Esophagus squamous epithelium (tissue), 5 donors: ENCODE measurements at places on chromosomes 7 and 10.

DNA sequence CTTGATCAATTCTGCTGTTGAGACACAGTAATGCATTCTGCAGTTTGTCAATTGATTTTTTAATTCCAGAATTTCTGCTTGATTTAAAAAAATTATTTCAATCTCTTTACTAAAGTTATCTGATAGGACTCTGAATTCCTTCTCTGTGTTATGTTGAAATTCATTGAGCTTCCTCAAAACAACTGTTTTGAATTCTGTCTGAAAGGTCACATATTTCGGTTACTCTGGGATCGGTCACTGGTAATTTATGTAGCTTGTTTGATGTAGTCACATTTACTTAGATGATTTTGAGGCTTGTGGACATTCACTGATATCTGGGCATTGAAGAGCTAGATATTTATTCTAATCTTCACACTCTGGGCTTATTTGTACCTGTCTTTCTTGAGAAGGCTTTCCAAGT lies 67.2 kb upstream of the NME8 start:
- DNase-seq = no peak

GRCh38 chr10:2592360-2593160 lies 474.8 kb upstream of the PFKP start:
- DNase-seq = no peak

GRCh38 chr7:151415375-151416105 lies 5.7 kb upstream of the WDR86 start:
- DNase-seq = no peak

DNA sequence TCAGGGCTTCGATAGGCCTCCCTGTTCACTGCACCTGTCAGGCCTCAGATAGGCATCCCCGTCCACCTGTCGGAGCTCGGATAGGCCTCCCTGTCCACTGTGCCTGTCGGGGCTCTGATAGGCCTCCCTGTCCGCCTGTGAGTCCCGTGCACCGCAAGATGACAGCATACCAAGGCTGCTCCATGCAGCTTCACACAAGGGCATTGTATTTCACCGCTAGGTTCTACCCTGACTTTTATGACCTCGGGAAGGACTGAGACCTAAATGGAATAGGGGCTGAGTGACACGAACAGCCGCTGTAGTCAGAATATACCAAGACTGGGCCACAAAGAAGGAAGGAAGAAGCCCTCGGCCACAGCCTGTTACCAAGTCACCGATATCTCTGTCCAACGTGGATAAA lies 271.2 kb downstream of the DIP2C start:
- no peak for DNase-seq

- DNase-seq = no peak
These were observed 53.5 kb upstream of the ARMC3 start for GRCh38 chr10:22874189-22874854.

DNA sequence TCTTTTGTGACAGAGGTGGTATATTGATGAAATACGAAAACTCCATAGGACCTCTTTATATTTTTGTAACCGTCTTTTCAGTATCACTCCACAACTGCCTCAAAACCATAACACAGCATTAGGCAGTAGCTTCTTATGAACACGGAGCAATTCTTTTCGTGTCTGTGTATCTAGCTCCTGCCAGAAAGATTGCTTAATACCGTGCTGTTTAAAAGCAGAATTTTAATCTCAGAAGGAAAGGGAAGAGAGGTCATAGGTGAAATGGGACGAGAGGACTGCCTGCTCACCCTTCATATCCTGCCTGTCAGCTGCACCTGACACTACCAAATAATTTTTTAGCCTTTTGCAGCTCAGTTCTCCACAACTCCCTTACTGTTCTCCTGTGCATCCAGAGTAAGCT lies 200.7 kb downstream of the DNAH11 start:
- no peak for DNase-seq

GRCh38 chr10:130054021-130054420 lies 56.6 kb downstream of the C10orf143 start:
- no peak for DNase-seq

- DNase-seq = no peak
These were observed 16.8 kb upstream of the MYPN start for GRCh38 chr10:68092512-68092911.

DNA sequence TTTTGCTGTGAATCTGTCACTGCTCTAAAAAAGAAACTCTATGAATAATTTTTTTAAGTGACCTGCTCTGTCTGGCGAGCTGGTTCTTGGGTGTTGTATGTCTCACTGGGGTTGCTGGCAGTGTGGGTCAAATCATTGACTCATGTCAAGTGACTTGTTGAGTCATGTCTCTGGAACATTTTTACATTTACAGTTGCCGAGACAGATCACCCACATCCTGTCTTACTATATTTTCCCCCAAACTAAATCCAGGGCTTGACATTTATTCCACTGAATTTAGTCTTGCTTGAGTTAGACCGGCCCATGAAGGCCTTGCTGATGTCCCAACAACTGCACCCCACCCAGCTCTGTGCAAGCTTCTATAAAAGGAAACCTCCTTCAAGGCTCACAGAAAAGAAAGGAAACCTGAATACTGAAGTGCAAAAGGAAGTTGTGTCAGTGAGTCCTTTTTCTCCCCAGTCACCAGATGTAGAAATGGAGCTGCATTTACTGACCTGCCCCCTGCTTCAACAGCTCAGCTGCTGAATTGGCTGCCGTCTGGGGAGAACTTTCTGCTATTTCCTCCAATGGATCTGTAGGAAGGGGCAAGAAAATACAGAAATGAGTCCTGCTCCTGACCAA lies 290.3 kb downstream of the TNS3 start:
- DNase-seq = no peak

DNA sequence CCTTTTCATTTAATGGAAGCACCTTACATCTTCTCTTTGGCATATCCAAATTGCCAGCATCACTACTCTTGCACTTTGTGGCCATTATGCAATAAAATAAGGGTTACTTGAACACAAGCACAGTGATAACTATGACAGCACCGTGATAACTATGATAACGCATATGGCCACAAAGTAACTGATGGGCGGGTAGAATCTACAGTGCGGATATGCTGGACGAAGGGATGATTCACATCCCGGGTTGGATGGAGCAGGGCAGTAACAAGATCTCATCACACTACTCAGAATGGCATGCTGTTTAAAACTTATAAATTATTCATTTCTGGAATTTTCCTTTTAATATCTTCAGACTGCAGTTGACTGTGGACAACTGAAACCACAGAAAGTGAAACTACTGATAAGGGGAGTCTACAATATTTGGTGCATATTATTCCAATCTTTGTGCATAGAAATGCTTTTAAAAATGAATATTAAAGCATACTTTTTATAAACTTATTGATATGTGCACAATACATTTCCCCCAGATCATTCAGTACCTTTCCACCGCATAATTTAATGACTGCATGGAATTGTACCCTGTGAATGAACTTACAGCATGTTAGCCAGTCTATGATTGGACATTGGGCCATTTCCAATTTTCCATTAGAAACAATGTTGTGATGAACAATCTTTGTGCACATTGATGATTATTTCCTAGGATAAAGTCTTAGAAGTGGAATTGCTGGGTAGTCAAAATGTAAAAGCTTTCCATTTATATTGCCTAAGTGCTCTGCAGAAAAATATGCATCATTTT lies 136.4 kb downstream of the WNT2 start:
- DNase-seq = no peak

DNA sequence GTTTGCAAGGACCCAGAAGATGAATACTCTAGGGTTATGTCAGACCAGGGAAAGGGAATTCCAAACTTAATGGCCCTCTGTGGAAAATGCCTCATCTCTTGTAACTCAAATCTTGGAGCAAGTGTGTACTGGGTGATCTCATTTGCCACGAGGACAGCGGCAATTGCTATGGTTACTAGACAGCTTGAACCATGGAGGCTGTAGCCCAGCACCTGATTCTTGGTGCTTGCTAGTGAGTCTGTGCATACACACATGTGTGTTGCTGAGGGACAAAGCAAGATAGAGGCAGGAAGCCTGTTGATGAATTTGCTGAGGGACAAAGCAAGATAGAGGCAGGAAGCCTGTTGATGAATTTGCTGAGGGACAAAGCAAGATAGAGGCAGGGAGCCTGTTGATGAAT lies 58.6 kb upstream of the FEZF1 start:
- DNase-seq = no peak

- no peak for DNase-seq
These were observed 726.1 kb downstream of the SORCS1 start for GRCh38 chr10:106438386-106438785.

DNA sequence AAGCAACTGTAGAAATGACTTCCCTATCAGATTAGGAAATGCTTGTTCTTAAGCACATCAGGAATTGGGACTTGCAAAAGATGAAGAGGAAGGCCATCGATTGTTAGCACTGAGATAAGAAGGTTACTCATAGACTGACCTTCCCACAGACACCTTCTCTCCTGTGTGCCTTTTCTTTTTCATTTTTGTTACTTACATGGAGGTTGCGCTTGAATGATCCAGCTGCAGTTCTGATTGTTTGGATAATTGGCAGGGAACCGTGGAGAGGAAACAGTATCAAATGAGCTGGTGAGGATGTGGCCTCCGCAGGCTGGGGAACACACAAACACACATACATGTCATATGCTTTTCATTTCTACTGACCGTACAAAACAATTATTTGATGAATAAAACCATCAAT lies 134.9 kb upstream of the RSU1 start:
- DNase-seq = no peak

DNA sequence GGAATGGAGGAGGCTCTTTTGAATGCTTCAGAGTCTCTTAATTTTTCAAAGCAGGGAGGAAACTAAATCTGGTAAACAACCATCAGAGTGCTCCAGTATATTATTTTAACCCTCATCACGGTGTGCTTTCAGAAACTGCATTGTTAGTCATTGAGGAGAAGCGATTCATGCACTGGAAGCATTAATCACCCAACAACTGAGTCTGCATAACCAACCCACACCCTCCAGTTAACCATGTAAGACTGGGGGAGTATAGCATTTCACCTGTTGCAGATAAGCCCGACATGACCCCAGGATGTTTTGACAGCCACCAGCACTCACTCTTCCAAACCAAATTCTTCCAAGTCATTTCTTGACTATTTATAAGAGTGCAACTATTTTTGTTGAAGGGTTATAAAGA lies 257.6 kb downstream of the GATA3 start:
- no peak for DNase-seq

DNA sequence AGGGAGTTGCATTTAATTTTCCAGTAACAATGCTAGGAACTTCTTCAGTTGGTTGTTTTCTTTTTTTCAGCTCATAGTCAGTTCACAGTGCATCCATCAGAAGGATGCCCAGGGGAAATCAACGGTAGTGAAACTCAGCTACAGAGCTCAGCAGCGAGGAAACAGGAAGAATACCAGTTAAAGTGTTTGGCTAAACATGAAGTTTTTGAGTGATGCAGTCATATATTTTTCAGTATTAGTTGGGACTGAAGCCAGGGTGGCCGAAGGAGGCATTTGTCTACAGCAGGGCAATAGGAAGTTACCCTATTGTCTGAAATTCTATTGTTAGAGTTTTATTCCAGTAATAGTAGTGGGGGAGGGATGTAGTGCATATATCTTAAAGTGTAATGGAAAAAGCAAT lies 45.3 kb upstream of the MALRD1 start:
- DNase-seq = no peak

- DNase-seq = no peak
These were observed 28.6 kb downstream of the TCERG1L start for GRCh38 chr10:131282961-131283360.

DNA sequence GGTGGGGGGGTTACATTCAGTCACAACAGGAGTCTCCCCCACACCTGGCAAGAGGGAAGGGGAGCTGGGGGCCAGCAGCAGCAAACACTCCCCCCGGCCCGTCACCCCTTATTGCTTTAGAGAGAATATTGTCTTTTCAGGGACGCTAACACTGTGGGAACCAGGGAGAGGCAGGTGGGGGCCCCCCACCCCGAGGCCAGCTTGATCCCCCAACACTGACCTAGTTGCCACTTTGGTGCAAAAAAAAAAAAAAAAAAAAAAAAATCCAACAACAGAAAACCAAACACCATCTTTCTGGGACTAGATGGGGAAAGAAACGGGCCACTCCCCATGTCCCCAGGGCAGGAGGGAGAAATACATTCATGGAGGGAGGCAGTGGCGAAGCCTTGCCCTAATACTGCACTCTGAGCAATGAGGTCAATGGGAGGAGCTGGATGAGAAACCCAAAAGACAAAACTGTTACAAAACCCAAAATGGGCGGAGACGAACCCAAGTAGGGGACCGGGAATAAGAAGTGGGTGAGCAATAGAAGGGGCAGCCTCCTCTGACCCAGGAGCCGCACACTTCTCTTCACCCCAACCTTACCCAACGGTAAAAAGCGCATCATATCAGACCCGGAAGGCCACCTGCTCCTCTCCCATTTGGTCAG lies 6.5 kb downstream of the GNB2 start:
- DNase-seq = no peak

- no peak for DNase-seq
These were observed 193.6 kb downstream of the JCAD start for GRCh38 chr10:29865700-29866355.

DNA sequence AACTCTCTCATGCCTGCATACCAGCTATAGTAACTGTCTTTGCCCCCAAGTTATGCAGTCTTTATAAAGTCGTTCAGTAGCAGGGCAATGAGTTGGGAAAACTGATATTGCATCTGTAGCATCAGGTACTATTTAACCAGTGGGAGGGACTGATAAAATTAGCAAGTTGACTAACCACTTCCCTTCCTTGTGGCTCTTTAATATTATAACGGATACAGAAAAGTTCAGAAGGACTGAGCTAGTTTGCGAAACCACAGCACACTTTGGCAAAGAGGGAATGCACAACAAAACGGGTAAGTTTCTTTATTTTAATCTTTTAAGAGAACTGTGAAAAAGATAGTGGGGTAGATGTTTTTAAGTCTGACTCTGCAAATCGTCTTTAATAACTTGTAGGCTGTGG lies 205.3 kb upstream of the HDAC9 start:
- no peak for DNase-seq
